Activated CD4-positive, alpha-beta T cell treated with anti-CD3 and anti-CD28 coated beads, Interleukin-2, amount 50 U/mL, for 1 hour (primary cell): ENCODE measurements at places on chromosomes 4 and X.

DNA sequence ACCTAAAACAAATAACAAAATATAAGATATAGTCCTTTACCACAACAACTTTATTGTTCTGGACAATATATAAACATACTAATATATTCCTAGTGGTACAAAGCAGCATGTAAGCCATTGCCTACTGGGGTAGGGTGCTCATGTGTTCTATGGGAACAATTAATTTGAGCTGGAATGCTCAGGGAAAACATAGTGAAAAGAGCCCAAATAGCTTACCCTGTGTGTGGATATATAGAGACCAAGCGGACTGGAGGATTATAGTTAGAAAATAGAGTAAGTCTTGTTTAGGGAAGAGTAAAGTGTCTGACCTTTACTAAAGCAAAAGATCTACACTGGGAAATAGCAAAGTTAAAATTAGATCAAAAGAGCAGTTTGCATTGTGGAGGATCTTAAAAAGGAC is 64.8 kb downstream of the MAD2L1 start:
- no peak for DNase-seq

DNA sequence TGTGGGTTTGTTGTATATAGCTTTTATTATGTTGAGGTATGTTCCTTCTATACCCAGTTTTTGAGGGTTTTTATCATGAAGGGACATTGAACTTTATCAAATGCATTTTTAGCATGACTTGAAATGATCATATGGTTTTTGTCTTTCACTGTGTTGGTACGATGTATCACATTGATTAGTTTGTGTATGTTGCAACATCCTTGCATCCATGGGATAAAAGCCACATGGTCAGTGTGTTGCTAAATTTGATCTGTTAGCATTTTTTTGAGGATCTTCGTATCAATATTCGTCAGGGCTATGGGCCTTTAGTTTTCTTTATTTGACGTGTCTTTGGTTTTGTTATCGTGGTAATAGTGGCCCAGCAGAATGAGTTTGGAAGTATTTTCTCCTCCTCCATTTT is 11.3 kb upstream of the BLTP1 start:
- no peak for DNase-seq

- DNase-seq, result no peak
Observed at GRCh38 chrX:50769389-50770063, 44.5 kb downstream of the SHROOM4 start.

DNA sequence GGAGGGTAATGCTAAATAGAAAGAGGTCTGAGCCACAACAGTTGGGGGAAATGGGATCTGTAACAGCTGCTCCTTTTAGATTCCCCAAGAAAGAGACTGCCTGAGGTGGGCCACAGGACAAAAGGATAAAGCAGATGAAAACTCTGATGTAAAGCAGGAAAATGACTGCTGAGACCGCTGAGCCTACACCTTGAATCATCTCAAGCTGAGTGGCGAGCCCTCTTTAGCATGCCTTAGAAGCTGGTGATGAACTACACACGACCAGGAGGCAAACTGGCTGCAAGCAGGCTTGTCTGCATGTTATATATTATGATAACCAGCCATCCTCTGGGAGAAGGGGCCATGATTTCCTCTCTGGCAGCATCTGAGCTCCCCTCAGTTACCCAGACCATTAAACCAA is 88.4 kb downstream of the TTC29 start:
- no peak for DNase-seq

- DNase-seq, result no peak
Observed at GRCh38 chr4:87806520-87806919, 7.2 kb downstream of the IBSP start.

DNA sequence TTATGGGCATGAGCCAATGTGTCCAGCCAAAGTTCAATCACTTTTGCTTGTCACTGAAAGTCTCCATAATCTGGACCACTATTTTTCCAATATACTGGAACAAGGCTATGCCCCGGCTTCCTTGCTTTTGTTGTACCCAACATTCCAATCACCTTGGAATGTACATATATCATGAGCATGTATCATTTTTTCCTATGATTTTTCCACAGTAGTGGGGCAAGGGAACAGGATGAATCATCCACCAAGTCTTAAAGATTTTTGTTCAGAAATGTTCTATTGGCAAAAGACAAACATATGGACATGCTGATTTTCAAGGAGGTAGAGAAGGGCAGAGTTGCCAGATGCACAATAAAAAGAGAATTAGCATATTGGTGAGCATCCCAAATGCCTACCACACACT is 548.1 kb upstream of the INTU start:
- DNase-seq, result no peak

DNA sequence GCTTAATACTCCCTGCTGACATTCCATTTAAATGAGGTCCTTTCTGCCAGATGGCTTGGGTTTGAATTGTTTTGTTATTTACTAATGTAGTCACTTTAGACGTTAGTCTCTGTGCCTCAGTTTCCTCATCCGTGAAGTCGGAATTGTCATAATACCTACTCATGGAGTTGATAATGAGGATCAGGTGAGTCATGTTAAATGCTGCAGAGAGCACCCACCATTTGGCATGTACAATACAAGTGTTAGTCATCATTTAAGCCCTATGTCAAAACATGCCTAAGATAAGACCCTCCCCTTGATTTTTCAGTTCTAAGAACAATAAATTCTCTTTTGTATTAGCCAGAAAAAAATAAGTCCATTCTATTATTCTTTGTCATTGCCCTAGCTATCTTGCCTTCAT is 534.8 kb upstream of the HTR2C start:
- DNase-seq, result no peak

GRCh38 chrX:134971926-134972325 is 18.9 kb upstream of the SMIM10 start:
- DNase-seq, result no peak

- no peak for DNase-seq
Observed at GRCh38 chr4:8087921-8088495, 70.6 kb downstream of the ABLIM2 start.

- no peak for DNase-seq
Observed at GRCh38 chrX:51694254-51694653, 11.6 kb upstream of the CENPVL2 start.

DNA sequence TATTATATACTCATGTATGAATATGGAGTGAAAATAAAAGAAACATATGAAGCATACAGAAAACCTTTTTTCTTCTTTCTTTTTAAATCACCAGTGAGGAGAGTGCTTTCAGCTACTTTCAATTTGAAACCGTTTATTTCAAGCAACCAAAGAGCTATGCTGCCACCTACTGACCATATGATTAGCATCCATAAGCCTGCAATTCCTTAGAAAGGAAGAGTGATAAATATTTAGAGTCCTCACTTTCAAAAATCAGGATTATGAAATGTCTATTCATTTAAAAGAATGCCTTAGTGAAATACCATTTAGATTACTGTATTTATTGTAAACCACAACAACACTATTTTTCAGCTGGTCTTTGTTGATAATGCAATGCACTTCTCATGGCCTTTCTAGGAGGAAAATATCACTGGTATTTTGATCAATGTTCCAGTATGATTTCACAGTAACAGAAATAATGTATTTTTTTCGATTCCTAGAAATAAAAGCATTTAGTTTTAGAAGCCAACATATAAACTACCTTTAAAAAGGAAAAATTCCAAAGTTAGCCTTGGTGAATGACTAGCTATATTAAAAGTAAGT is 667.6 kb downstream of the PCDH18 start:
- no peak for DNase-seq

- no peak for DNase-seq
Observed at GRCh38 chrX:108439961-108440696, 491 bp downstream of the COL4A5 start.

DNA sequence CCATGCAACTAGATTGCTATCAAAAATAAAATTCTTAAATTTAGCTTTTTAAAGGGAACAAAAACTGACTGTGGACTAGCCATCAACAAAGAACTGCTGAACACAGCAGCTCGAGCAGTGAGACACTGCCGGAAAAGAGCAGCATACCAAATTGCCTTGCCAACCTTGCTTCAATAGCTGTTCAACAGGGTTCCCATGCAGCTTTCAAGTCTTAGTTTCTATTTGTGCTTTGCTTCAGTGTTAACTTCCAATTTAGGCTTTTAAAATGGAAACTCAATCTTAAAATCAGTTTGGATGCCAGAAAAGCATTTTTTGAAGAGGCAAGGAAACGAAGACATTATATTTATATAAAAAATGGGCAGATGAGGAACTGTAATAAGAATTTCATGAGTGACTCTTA is 463.4 kb upstream of the MAGEB18 start:
- no peak for DNase-seq

DNA sequence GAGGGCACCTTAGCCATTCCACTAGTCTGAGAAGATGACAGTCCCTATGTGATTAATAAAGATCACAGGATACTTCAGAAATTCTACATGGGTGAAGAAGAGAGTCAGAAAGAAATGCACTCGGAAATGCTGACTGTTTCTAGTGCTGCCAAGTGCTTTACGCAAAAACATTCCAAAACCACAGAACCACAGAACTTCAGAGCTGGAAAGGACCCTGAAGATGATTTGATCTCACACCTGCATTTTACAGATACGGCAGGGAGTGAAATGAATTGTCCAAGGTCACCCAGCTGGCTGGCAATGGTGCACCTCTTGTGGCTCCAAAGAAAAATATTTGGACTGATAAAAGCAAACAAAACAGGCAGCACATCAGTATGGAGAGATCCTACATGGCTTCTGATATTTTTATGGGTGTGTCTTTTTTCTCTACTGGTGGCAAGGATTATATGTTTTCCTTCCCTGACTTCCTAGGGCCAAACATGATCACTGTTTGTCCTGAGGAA is 115.9 kb downstream of the MAML3 start:
- DNase-seq, result no peak

- peak; percentile 20 for DNase-seq
Observed at GRCh38 chrX:80812176-80812575, 2.5 kb upstream of the BRWD3 start.

DNA sequence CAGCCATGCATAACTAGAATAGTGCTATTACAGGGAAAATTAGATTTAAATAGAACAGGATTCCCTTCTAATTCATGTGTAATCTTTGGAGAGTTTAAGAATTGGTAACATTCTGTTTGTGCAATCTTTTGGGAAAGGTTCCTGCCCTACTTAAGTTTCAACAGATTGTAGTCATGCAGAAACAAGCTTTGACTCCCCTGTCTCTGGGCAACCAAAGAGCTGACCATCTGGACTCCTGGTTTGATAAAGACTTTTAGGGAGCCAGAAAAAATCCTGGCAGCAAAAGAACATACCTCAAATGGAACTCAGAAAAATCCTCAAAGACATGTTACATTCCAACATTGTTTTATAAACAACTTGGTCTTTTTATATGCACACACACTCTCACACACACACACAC is 191.1 kb upstream of the NEIL3 start:
- no peak for DNase-seq

DNA sequence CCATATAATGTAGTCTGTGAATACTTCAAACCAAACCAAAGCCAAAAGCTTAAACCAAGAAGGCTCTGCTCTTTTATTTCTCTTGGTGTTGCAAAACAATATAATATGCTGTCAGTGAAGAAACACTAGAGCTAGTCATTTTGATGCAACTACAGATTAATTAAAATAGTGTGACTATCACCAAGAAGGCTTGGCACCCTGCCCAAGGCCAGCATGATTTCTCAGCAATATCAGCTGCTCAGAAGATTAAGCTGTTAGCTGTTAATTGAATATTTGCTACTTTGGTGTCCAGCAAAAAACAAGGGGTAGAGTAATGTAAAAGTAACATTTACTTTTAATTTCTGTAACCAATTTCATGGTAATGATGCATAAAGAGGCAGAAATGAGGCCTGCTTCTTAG is 104.9 kb upstream of the PRPS2 start:
- no peak for DNase-seq

DNA sequence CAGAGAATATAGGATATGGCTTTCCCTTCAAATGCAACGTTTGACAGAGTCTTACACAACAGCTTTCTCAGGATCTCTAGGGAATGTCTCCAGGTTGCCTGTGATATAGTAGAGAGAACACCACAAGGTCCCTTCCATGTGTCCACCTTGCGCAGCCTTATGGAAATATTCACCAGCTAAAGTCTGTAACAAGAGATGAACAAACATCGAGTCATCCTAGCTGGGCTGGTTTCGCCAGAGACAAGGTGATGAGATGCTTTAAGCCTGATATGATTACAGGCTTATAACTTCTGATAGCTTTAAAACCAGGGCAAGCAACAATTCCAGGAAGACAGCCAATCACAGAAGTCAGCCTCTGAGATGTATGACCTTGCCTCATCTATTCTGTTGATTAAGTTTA is 83.8 kb downstream of the SEL1L3 start:
- no peak for DNase-seq

- no peak for DNase-seq
Observed at GRCh38 chr4:67084783-67085182, 460.5 kb downstream of the CENPC start.

DNA sequence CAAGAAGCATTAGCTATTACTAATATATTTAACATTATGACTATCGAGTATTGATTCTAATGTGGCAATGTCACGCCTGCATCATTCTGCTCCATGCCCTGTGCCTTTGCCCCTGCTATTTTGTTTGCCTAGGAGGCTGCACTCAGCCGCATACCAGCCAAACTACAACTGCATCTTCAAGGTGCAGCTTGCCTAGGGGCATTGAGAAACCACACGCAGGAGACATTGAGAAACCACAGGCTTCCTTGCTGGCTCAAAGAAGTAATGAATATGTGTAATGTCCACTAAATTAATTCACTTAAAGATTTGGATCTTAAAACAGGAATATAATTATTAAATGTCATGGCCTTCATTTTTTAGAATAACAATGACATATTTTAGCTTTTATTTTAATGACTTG is 683.6 kb upstream of the TENM3 start:
- DNase-seq, result no peak

DNA sequence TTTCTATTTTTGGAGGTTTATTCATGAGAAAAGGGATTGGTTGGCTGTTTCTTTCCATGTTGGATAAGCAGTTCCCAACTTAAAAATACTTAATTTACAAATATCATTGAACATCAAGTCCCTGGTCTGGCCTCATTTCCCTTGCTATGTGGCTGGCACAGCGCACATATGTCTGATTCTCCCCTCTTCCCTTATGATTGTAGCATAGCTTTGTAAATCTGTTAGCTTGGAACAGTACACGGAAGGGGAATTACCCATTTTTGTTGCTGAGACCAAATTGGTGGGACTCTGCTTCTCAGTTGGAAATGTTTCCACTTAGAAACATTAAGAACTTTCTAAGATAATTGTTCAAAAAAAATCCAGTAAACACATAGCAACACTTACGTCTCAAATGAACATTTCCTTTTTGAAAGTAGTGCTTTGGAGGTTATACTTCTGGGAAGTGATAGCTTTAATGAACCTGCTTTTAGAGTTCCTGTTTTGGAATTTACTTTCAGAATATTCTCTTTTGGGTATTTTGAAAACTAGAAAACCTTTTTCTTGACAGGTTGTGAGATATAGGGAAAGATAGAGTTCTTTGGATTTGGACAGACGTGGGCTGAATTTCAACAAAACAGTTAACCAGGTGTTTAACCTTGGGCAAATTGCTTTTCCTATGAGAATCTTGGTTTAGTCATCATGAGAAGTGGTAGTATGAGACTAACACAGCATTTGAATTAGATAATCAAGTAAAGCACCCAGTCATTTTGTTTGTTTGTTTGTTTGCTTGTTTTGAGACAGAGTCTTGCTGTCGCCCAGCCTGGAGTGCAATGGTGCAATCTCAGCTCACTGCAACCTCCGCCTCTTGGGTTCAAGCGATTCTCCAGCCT is 47.3 kb downstream of the STIM2 start:
- no peak for DNase-seq

- DNase-seq, result no peak
Observed at GRCh38 chrX:13476384-13476783, 93.0 kb upstream of the EGFL6 start.
